PC-3 (cell line): ENCODE measurements at places on chromosomes 4 and X. TPM values are rescaled to one million over a fixed set of nuclear protein-coding genes. Genes with fewer than 3 reads are reported as not detected.
A peak's percentile ranks its signal among the peaks of the same experiment; 100 is the strongest.

The BMX gene
- not detected in 2 replicates for total RNA-seq

The INTU gene
- total RNA-seq = 1.1 and 1.8 TPM in 2 replicates

The SLC25A43 gene
- total RNA-seq = 25.8 and 30.9 TPM in 2 replicates

The FAT1 gene
- total RNA-seq = 91.1 and 92.4 TPM in 2 replicates

The CSAG1 gene
- not detected in 2 replicates for total RNA-seq

The MTNR1A gene
- total RNA-seq = not detected in 2 replicates

The CPE gene
- 15.4 and 15.5 TPM in 2 replicates for total RNA-seq

The UGT2B7 gene
- not detected in 2 replicates for total RNA-seq

The MAMLD1 gene
- 2.8 and 3.6 TPM in 2 replicates for total RNA-seq

The AMTN gene
- total RNA-seq = 0.40 TPM in 1 of 2 replicates, not detected in the other

The SYNPO2 gene
- total RNA-seq = 0.04 and 0.06 TPM in 2 replicates

The DRD5 gene
- not detected in 2 replicates for total RNA-seq

The CENPVL3 gene
- not detected in 2 replicates for total RNA-seq

DNA sequence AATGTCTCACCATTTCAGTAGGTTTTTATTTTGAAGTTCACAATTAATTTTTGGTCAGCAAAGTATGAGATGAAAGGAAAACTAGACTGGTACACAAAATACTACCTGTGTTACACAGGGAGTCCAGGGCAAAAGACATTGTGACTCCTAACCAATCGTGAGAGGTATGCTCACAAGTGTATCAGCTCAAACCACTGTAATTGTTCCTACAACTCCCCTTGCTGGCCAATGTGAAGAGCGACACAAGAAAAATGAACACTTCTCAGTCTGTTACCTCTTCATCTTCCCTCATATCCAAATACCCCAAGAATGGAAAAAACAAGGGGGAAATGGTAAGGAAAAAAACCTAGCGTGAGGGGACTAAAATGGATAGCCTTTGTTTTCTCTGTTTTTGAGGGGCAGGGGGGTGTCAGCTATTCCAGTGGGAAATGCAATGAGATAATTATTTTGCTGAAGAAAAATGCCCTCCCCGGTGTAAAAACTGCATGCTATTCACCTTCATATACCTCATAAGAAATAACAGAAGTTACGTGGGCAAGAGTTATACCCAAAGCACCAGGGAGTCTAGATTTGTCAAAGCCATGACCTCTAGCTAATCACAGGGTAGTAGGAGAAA lies 30.6 kb upstream of the NSUN7 start:
- DNase-seq = peak; percentile 73

- no peak for DNase-seq
Observed at GRCh38 chrX:45799576-45799975, 598.9 kb upstream of the DIPK2B start.

GRCh38 chr4:121790976-121791375 lies 10.1 kb upstream of the EXOSC9 start:
- DNase-seq = no peak

GRCh38 chrX:11321986-11322385 lies 28.8 kb downstream of the AMELX start:
- DNase-seq = no peak

- no peak for DNase-seq
Observed at GRCh38 chr4:118081434-118081833, 47.1 kb downstream of the NDST3 start.

GRCh38 chr4:139207873-139208403 lies 30.9 kb upstream of the ELF2 start:
- DNase-seq = no peak

GRCh38 chr4:123133397-123134050 lies 211.1 kb upstream of the NUDT6 start:
- no peak for DNase-seq

GRCh38 chr4:27514711-27515110 lies 654.1 kb downstream of the STIM2 start:
- DNase-seq = peak; percentile 48

DNA sequence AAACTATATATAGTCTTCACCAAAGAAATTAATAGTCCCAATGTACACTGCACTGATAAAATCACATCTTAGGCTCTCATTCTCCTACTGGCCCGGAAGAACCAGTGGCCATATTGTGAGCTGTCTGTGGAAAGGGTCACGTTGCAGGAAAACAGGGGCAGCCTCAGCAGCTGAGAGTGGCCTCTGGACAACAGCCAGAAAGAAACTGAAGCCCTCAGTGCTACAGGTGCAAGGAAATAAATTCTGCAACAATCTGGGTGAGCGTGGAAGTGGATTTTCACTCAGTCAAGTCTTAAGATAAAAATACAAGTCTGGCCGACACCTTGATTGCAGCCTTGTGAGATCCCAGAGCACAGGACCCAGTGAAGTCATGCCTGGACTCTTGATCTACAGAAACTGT lies 3.2 kb upstream of the SLC25A14 start:
- DNase-seq = no peak

DNA sequence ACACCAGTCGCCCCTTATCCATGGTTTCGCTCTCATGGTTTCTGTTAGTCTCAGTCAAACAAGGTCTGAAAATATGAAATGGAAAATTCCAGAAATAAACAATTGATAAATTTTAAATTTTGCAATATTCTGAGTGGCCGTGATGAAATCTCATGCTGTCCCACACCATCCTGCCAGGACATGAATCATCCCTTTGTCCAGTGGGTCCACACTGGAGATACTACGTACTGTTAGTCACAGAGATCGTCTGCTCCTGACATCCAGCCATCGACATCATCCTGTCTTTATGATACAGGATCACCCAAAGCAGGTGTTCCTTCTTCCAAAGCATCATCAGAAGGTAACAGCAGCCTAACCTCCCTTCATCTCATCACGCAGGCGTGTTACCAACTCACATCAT lies 76.5 kb upstream of the MSX1 start:
- peak; percentile 10 for DNase-seq

DNA sequence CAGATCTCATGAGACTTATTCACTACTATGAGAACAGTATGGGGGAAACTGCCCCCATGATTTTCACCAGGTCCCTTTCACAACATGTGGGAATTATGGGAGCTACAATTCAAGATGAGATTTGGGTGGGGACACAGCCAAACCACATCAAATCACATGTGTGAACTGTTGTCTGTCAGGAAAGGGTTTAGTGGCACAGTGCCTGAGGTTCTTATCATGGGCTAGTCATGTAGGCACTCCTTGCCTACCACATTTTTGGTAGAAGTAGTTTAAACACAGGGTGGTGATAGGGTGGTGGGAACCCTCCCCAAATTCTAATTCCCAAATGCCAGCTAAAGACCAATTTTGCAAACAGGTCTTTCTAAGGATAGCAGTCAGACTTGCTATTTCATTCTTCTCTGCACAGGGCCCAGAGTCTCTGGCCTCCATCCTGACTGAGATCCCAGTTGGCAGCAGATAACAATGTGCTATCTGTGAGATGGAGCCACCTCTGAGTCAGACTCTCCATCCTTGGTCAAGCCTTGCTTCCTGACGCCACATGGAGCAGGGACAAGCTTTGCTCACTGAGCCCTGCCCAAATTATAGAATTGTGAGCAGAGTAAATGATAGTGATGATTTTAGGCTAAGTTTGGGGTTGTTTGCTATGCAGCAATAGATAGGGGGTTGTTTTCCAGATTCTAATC lies 33.5 kb upstream of the SETD7 start:
- no peak for DNase-seq

DNA sequence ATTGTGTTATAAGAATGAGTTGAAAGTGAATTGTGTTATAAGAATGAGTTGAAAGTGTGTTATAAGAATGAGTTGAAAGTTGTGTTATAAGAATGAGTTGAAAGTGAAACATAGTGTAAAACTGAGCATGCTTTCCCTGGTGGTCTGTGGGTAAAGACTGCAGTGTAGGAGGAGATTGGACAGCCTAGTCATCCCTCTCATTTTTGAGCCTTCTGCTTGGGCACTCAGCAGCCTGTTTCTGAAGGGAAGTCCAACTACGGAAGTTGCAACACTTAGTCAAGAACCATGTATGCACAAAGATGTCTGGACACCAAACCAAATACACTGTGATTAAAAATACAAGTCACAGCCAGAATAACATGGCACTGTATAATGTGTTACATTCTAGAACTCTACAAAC lies 72.6 kb downstream of the ANK2 start:
- DNase-seq = no peak

DNA sequence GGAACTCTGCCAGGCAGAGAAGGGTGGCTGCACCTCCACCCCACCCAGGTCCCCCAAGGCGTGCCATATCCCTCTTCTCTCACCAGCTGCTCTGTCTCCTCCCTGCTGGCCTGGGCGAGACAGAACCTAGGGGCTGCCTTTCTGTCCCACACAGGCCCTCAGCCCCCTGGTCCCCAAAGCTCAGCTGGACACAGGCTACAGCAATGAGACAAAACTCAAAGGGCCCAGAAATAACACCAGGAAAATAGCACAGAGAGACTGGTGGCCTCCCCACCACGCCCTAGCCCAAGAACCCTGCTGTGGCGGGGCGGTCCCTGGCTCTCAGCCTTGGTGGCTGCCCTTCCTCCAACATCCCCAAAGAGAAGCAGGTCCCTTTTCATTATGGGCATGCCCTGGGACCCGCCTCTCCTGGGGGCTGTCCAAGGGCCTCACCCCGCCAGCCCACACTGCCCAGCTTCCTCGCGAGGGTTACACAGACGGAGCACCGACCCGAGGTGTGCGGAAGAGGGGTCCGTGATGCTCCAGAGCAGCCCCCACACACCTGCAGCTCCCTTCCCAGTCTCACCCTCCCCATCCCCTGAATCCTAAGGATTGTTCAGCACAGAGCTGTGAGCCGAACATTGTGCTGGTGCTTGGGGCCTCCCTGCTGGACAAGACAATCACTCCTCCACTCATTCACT lies 67.7 kb upstream of the HMX1 start:
- DNase-seq = no peak
